ENCODE measurements at places on chromosomes 7 and 10.
A peak's percentile ranks its signal among the peaks of the same experiment; 100 is the strongest.

GRCh38 chr10:119504651-119505050 lies 37.9 kb downstream of the RGS10 start:
- DNase-seq, result no peak

DNA sequence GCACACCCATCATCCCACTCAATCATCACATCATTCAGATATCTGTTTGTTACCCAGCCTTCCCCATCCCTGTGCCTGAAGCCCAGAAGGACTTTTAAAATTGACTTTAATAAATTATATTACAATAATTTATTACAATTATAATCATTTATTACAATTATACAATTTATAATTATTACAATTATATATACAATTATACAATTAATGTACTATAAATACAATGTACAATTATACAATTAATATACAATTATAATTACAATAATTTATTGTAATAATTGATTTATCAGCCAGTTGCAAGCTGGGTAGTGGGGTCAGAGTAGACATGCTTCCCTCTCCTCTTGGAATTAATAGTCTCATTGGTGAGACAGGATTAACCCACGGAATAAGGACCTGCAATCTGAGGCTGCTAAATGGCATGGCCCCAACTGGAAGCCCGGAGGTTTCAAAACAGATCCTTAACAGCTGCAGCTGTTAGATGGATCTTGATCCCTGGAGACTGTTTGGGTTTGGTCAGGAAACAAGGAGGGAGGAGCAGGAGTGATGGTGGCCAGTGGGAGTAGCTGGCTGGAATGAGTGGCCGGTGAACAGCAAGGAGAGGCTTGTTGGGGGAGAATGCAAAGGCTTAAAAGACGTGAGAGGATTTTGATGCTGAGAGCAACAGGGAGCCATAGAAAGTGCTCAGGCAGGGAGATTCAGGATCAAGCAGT lies 402.8 kb upstream of the PODXL start:
- no peak for DNase-seq

DNA sequence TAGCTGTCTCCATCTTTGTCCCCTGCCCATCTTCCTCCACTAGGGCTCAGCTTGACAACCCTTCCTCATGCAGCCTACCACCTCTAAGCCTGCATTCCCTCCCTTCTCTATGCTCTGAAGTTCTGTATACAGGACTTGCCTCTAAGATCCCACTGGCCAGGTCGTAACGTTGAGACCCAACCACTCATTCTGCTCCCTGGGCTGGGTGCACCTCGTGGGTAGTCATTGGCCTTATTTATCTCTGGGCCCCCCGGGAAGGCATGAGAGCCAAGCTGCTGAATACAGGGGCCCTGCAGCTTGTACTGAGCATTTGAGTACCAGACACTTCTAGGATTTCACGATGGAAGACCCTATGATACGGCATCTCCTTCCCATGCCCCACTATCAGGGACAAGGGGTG lies 31.2 kb downstream of the MYL10 start:
- no peak for DNase-seq

DNA sequence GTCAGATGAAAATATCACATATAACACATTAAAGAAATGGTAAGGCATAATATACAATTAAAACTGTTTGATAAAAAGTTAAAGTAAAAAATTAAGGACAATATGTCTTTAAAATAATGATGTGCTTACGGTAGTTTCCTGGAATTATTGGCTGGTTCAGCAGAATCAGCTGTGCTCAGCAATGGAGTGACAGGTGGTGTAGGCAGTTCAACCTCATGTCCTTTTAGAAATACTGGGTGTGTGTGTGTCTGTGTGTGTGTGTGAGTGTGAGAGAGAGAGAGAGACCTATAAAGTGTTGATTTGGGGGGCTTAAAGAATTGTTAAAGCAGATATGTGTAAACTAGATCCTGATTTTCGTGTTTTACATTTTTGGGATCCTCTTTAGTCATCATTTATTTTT lies 141.2 kb downstream of the ADAM22 start:
- DNase-seq, result no peak

DNA sequence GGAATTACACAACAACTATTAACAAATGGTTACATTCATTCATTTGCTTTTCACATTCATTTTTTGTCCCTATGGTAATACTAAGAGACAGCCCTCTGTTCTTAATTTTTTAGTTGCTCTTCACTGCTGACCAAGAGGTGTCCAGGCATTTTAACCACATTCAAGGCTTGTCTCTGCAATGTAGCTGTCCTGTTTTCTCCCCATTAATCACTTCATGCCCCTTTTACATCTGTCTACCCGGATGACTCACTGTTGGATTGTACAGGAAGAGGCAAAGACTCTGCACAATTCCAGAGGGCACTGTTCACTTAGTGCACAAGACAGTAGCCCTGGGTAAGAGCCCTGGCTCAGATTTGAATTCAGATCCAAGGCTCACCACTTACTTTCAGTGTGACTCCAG lies 168.5 kb downstream of the NOC3L start:
- no peak for DNase-seq

- no peak for DNase-seq
These were observed 3.0 kb downstream of the ADRA2A start for GRCh38 chr10:111079781-111080180.

GRCh38 chr10:132813001-132813401 lies 27.1 kb upstream of the NKX6-2 start:
- DNase-seq, result no peak

GRCh38 chr10:133004478-133004877 lies 62.1 kb upstream of the CFAP46 start:
- DNase-seq, result no peak

- peak; percentile 44 for DNase-seq
These were observed 982 bp downstream of the SFXN3 start for GRCh38 chr10:101031796-101032636.

DNA sequence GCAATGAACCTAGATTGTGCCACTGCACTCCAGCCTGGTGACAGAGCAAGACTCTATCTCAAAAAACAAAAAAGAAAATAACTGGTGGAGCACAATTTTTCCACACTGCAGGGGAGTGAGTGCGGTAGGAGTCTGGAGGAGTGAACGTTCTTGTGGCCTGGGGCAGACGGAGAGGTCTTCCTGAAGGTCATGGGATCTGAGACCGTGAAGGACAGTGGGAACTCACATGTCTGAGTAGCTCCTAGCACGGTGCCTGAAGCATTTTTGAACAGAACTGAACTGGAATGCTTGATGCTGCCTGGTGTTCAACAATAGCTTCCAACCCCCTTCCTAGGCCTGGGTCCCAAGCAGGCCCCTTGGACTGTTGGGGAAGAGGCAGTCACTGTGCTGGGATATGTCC lies 84.3 kb upstream of the PODXL start:
- no peak for DNase-seq

DNA sequence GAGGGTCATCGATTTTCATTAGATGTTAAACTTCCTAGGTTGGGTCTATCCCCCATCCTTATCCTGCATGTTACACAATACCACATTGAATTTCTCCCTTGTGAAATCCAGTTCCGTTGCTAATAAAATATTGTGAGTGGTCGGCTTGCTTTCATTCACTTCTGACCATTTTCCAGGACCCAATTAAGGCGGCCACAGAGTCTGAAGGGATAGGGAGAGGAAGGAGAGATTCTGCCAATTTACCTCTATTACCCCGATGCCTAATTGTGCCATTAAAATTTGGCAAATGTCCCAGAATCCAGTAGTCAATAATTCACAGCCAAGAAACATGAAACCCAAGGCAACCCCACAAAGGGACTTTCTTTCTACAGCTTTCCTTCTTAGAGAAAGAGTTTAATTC lies 129.9 kb downstream of the IPMK start:
- DNase-seq, result no peak

GRCh38 chr10:77865580-77866324 lies 60.8 kb downstream of the DLG5 start:
- no peak for DNase-seq

GRCh38 chr7:118132764-118133163 lies 51.2 kb upstream of the LSM8 start:
- DNase-seq, result no peak

GRCh38 chr10:117143103-117143823 lies 5.2 kb upstream of the VAX1 start:
- DNase-seq, result no peak

- no peak for DNase-seq
These were observed 4.8 kb upstream of the AUTS2 start for GRCh38 chr7:69593511-69593910.

All from stimulated activated CD8-positive, alpha-beta memory T cell treated with anti-CD3 and anti-CD28 coated beads, Interleukin-7, amount 100 ng/mL, for 24 hours (primary cell).